ENCODE measurements at places on chromosomes 3 and 15. TPM values are rescaled to one million over a fixed set of nuclear protein-coding genes. Genes with fewer than 3 reads are reported as not detected.

GRCh38 chr15:31435261-31435911, 108.8 kb downstream of the KLF13 start:
- DNase-seq = no peak

- no peak for DNase-seq
Measured at GRCh38 chr3:106302451-106303221, 433.8 kb upstream of the CBLB start.

- no peak for DNase-seq
Measured at GRCh38 chr3:65714134-65714533, 324.6 kb downstream of the MAGI1 start.

DNA sequence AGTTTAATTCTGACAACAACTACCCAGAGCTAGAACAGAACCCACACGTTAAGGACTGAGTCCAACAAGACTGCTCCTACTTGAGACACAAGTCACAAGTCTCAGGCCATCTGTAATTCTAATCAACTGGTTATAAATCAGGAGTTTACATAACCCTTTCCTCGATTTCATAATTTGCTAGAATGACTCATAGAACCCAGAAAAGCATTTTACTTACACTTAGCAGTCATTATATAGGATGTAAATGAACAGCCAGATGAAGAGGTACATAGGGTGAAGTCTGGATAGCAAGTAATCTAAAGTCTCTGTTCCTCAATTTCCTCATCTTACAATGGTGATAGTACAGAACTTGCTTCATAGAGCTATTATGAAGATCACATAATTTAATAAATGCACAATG, 1018.2 kb downstream of the DIPK2A start:
- no peak for DNase-seq

The TF gene
- total RNA-seq = 0.12 TPM

The IMPG2 gene
- 0.99 TPM for total RNA-seq

GRCh38 chr3:46348823-46349482, 5.0 kb upstream of the CCR2 start:
- no peak for DNase-seq

The CFAP100 gene
- not detected for total RNA-seq

Measured in glomerular endothelial cell (primary cell).